ENCODE measurements at places on chromosomes 2 and 18.
A peak's percentile ranks its signal among the peaks of the same experiment; 100 is the strongest.

DNA sequence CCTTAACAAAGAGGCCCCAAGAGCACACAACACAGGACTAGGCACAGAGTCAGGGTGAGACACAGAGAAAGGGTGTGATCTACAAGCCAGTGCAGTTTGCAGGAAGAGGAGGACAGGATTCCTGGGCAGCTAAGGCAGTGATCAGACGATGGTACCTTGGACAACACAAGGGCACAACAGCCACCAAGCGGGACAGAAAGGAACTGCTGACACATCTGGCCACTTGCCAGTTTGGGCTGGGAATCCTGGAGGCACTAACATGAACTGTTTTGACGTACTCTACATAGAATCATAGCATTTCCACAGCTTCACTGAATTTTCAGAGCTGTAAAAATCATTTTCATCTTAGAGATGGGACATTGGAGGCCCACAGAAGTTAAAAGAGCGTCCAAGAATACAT, 221.5 kb upstream of the SLC35G4 start:
- peak; percentile 24 for DNase-seq

DNA sequence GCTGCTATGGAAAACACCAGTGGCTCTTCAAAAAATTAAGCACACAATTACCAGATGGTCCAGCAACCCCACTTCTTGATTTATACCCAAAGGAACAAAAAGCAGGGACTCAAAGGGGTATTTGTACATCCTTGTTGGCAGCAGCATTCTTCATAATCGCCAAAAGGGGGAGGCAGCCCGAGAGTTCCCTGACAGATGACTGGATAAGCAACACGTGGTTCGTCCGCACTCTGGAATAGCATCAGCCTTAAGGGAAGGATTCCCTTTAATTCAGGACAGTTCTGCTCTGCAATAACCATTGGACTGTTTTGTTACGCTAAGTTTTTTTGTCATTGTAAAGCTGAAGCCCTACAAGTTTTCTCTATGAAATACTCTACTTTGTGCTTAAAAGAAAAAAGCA, 76.7 kb upstream of the TWIST2 start:
- DNase-seq: no peak

- DNase-seq: peak; percentile 70
Observed at GRCh38 chr2:46909771-46910419, 5.7 kb downstream of the MCFD2 start.

DNA sequence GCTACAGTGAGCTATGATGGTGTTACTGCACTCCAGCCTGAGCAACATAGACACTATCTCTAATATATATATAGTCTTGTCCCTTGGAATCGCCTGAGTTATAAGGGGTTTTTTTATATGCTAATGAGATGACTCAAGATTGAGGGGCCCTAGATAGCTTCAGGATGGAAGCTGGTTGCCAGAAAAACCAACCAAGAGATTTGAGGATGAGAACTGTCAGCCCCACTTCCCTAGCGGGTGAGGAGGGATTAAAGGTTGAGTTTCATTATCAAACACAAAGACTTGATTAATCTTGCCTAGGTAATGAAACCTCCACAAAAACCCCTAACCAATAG, 12.6 kb upstream of the GALM start:
- no peak for DNase-seq

- DNase-seq: no peak
Observed at GRCh38 chr2:55986001-55986400, 62.4 kb upstream of the EFEMP1 start.

- peak; percentile 79 for DNase-seq
Observed at GRCh38 chr2:45009928-45010701, 863 bp upstream of the SIX2 start.

- DNase-seq: no peak
Observed at GRCh38 chr18:63091671-63092364, 227.8 kb downstream of the BCL2 start.

Measured in smooth muscle cell of the brain vasculature (primary cell).